ENCODE measurements at places on chromosomes 4 and X.
A peak's percentile ranks its signal among the peaks of the same experiment; 100 is the strongest.

GRCh38 chr4:108425988-108426387 is 194.4 kb upstream of the RPL34 start:
- no peak for DNase-seq

DNA sequence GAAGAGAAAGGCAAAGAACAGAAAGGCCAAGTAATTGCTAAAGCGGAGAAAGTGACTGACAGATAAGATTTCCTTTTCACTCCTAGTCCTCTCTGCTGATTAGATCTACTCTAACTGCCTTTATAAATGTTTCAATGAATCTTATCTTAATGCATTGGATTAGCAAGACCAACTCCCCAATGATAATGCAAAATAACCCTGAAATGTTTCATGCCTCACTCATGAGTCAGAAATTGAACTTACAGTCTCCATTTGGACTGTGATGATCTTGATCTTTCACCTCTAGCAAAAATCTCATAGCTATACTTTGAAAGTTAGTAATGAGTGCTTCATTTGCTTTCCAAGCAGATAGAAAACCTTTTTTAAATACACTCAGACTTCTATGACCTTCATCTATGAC is 26.5 kb downstream of the SLC10A7 start:
- DNase-seq: no peak

DNA sequence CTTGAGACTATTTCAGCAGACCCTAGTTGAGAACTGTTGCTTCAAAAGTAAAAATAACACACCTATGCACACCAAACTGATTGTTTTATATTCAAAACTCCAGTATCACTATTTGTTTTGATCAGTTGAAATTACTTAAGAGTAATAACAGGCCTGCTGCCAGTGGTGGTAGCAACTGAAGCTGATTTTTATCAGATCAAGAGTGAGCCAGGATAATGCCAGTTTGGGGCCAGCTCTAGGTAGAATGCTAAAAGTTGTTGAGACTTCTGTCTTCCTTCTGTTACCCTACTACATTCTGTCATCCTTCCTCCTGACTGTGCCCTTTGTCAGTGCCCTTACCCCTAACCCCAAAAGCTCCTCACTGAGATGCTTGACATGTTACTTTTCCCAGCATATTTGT is 228.7 kb upstream of the SPRY1 start:
- no peak for DNase-seq

DNA sequence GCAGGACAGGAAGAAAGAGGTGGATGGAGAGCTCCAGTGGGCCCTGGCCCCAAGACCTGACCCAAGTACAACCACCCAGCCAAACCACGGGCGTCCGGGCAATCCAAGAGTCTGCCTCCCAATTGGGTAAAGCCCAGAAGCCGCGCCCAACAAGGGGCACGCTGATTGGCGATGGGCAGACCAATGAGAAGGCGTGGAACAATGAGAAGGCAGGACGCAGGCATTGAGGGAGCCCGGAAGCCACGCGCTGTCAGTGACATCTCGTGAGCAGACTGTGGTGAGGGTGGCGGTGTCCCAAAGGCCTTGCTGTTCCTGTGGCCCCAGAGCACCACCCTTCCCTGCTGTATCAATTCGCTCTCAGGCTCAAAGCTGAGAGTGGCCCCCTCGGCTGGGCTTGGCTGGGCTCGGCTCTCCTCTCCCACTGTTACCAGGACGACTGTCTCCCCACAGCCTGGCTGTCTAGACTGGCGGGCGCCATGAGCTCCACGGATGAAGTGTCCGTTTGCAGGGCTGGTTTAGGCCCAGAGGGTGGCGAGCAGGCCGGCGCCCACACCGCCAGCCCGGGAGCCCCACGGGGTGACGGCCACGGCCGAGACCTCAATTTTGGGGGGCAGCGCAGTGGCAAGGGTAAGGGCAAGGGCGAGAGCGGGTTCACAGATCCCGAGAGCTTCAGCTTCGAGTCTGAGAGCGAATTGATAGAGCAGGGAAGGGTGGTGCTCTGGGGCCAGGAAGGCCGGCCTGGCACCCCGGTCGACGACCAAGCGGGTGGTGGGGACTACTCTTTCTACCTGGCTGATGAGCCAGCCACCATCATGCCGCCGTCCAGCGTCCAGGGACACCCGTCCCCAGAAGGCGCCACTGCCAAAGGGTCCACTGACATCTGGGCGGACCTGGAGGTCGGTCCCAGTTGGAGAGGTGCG is at the start of gene LOC101059915:
LOC101059915 (plus strand) TSS at position 219 of the 920 bp plus-strand sequence.
- no peak for DNase-seq

DNA sequence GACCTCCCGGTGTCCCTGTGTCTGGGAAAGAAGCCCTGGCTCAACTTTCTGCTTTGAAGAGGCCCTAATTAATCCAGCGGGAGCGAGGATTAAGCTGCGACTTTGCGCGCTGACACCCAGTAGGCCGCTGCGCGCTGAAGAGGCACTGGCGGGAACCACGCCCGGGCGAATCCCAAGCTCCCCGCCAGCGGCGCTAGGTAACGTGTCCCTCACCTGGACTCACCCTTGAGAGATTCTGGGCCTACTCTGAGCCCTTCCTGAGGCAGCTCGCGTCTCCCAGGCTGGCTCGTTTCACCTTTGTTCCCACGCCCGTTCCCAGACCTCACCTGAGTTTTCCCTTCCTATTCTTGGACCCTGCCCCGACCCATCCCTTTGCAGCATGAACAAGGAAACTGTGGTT is 616 bp upstream of the KLHL34 start:
- DNase-seq: no peak

DNA sequence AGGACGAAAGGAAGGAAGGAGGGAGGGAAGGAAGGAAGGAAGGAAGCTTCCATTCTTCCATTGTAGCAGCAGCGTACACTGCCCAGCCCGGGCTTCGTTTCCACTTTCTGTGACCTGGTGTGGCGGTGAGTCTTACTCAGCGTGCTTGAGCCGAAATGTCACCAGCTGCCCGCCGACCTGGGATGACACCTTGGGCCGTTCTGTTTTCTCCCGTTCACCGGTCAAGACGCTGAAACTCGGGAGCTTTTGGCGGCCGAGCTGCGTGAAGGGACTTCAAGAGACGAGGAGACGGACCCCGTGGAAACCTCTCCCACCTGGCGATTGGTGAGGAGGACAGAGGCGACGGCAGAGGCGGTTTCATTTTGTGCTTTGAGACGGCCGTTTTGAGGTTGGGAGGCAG is 47.1 kb upstream of the PPP2R3B start:
- no peak for DNase-seq

- DNase-seq: peak; percentile 84
Observed at GRCh38 chr4:110631584-110632505, 9.0 kb upstream of the PITX2 start.

DNA sequence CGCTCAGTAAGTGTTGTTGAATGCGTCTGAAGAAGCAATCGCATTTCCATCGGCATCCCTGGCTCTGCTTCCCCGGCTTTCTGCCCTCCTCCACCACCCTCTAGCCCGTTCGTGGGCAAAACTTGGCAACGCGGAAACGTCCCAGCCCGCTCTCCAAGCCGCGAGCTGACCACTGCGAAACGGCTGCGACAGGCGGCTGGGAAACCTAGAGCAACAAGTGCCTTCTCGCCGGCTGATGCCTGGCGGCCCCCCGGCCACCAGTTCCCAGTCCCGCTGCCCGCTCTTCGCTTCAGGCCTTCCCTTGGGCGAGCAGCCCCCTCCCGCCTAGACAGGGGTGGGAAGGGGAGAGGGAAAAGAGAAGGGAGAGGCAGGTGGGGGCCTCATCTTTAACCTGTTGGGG is 837 bp downstream of the CITED1 start:
- DNase-seq: peak; percentile 39

DNA sequence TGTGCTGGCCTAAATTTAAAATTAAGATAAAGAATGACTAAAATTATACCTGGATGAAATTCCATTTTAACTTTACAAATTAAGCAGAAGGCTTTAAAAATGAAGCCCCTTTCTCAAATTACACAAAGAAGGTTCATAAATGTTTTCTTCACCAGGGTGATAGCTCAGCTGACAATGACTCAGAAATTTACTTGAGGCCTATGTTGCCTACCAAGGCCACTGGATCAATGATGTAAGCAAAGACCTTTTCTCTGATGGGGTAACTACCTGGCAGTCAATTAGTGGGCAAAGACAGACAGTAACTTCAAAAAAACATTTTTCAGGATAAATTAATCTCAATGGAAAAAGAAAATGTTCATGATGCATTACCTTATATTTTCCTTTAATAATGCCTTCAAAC is 23.9 kb upstream of the GPR34 start:
- DNase-seq: no peak

DNA sequence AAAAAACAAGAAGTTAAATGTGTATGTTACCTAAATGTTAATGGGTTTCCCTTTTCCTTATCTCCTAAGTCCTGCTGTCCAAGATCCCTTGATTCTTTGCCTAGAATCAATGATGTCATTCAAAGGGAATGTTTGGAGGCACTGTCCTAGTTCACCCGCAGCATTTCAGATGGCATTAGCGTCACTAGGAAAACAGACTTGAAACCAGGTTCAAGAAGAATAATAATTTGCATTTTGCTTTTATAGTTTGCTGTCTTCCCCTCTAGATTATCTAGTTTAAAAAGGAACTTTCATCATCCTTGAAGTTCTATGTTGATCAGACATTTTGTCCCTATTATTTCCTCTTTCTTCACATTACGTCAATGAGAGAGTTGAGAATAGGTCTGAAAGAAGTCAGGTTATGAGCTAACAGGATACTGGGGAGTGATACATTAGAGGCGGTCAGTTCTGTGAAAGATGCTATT is 234.1 kb upstream of the PGRMC2 start:
- no peak for DNase-seq

DNA sequence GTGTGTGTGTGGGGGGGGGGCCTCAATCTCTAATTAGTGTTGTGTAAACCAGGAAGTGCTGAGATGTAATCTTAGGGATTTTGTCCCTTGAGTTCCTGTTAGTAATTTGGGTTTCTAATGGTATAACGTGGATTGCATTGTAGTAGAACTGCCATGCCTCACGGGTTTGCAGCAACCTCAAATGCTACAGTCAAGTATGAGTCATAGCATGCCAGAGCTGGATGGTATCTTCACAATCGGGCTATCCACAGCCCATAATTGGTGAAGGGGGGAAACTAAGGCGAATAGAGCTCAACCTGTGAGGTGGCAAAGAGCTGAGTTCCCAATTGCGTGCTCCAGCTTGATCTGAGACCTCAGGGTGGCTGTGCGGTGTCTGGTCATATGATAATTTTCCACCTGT is 2.2 kb upstream of the FMR1NB start:
- DNase-seq: no peak

DNA sequence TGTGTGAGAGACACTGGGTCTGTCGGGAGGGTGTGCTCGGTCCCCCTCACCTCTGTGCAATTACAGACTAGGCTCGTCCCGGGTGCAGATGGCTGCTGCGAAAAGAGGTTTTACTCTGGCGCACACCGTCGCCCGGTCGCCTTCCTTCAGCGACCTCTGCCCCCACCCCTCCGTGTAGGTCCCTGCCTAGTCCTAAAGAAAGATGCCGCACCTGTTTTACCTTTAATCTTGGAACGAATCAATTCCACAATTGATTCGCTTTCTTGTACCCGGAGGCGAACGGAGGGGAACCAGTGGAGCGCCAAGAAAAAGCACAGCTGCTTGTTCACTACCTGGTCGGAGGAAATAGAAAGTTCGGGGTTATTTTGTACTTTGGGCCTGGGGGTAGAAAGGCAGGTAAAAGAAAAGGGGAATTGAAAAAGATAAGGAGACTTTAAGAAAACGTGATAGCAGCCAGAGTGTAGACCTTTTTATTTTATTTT is 1.2 kb downstream of the NPNT start:
- DNase-seq: peak; percentile 4

GRCh38 chr4:152705903-152706302 is 26.1 kb upstream of the TMEM154 start:
- DNase-seq: no peak

- DNase-seq: no peak
Observed at GRCh38 chrX:63664741-63665140, 120.3 kb downstream of the ARHGEF9 start.

DNA sequence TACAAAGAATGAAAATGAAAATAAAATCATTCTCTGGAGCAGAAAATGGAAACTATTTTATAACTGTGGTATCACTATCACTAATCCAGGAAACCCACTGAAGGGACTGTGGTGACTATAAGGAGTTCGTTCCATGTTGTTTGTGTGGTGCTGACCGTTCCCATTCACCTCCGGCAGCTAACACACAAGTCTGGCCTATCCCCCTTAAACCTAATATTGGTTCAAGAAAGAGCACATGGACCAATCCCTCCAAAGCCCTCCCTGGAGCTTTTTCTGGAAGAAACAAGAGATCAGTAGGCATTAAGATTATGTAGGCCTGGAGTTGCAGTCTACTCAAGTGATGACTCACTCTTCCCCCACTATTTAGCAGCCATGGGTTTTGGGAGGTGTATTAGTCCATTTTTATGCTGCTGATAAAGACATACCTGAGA is 25.9 kb upstream of the FAM241A start:
- peak; percentile 57 for DNase-seq

GRCh38 chrX:8455557-8455956 is 9.1 kb upstream of the VCX3B start:
- no peak for DNase-seq

- no peak for DNase-seq
Observed at GRCh38 chr4:874056-874455, 48.1 kb upstream of the CPLX1 start.

DNA sequence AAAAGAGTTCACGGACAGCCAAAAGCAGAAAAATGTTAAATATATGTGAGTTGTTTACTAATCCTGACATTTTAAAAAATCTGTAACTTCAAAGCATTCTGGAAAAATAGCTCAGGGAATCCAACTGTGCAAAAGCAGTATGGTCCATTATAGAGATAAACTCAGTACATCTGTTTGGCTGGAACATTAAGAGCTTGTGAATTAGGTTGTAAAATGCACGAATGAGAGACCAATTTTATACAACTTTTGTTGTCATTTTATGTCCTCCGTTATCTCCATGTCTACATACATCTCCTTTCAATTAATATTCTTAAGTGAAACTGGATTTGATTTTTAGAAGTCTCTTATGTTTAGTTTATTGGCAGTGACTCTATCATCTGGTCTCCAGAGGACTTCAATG is 367.0 kb upstream of the ATOH1 start:
- no peak for DNase-seq

DNA sequence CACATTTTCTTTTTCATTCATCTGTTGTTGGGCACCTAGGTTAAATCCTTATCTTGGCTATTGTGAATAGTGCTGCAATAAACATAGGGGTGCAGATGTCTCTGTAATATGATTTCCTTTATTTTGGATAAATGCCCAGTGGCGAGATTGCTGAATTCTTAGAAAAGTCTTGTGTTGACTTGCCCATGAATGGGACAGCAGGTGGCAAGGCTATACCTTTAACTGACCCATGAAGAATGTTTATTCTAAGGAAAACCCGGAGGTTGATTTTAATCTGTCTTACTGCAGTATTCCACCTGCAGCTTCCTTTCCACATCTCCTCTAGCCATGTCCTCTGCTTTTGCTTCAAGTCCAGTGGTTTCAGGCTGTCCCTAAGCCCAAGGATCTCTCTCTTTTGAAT is 220.6 kb downstream of the SNCA start:
- no peak for DNase-seq
